ENCODE measurements at places on chromosomes 1 and 21. TPM values are rescaled to one million over a fixed set of nuclear protein-coding genes. Genes with fewer than 3 reads are reported as not detected.
A peak's percentile ranks its signal among the peaks of the same experiment; 100 is the strongest.

The PER3 gene
- total RNA-seq, result 20.5 TPM

- no peak overlapping the region for H3K4me3 ChIP-seq
- H3K36me3 ChIP-seq, result no peaks in the 10 kb centered on the region
- no peak for DNase-seq
- no peaks in the 10 kb centered on the region for H3K4me1 ChIP-seq
- no peak overlapping the region for H3K27ac ChIP-seq
Observed at GRCh38 chr1:28290851-28291250, 31.5 kb downstream of the SESN2 start.

DNA sequence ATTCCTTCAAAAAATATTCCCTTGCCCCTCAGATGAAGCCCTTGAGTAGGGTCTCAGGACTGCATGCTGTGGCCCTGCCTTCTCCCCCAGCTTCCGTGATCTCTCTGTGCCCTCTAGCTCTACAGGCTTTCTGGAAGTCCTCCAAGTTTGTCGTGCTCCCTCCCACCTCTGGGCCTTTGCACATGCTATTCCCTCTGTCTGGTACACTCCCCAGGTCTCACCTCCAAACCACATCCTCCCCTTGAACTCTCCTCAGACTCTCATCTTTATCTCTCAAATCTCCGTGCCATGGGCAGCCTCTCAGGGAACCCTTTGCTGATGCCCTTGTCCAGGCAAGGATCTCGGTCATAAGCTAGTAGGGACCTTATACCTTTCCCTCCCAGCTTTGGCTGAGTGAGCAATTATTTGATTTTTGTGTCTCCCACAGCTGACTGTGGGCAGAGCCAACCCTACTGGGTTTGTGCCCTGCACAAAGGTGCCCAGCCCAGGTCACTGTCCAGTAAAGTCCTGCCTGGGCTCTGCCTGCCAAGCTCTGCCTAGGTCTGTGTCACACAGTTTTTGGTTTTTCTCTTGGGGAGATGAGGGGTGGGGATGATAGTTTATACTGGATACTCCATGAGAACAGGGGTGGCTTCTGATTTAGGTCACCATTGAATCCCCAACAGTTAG is 188.1 kb downstream of the ZNF281 start:
- H3K36me3 ChIP-seq, result no peaks in the 10 kb centered on the region
- no peaks in the 10 kb centered on the region for H3K27me3 ChIP-seq
- no peak overlapping the region for H3K27ac ChIP-seq
- DNase-seq, result no peak
- no peak overlapping the region for H3K4me3 ChIP-seq

DNA sequence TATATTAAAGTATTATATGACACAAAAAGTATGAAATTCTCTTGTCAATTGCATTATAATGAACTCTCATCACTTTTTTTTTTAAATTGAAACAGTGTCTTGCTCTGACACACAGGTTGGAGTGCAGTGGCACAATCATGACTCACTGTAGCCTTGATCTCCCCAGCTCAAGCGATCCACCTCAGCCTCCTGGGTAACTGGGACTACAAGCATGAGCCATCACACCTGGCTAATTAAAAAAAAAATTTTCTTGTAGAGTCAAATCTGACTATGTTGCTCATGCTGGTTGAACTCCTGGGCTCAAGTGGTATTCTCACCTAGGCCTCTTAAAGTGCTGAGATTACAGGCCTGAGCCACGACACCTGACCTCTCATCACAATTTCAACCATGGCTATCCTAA is 259.3 kb downstream of the S1PR1 start:
- H3K27me3 ChIP-seq, result no peaks in the 10 kb centered on the region
- no peak for DNase-seq
- H3K4me1 ChIP-seq, result no peaks in the 10 kb centered on the region
- no peak overlapping the region for H3K27ac ChIP-seq
- no peak overlapping the region for H3K4me3 ChIP-seq

GRCh38 chr1:47781171-47781959 is 215.8 kb downstream of the TRABD2B start:
- H3K36me3 ChIP-seq, result no peaks in the 10 kb centered on the region
- H3K4me3 ChIP-seq, result no peak overlapping the region
- no peaks in the 10 kb centered on the region for H3K27me3 ChIP-seq
- no peaks in the 10 kb centered on the region for H3K4me1 ChIP-seq

DNA sequence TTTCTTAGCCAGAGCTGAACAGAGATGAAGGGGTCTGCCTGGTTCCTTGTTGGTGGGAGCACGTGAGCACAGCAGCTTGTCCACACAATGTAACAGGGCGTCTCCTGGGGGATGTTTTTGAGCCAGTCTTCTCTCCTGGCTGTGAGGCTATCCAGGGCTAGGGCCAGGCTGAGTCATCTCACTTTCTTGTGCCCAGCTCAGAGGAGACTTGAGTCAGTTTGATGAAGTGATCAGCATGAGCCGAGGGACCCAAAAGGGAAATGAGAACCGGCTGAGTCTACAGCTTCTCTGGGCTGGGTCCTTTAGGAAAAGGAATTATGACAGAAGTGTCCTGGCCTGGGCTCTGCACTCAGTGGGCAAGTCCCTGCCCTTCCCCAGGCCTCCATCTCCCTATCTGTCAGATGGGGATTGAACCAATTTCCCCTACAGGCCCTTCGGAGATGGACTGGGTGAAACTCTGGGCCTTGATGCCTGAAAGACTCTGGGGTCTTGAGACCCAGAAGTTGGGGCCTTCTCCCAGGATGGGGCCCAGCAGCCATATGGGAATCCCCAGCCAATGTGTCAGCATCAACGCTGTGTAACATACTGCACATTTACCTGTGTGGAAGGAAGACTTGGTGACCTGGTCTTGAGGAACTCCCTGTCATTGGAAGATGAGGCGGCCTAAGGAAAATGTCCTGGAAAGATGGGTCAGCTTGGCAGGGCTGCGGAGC is 36.6 kb downstream of the DMRTB1 start:
- H3K27me3 ChIP-seq, result no peaks in the 10 kb centered on the region
- H3K27ac ChIP-seq, result no peak overlapping the region
- no peak overlapping the region for H3K4me3 ChIP-seq
- H3K36me3 ChIP-seq, result no peaks in the 10 kb centered on the region
- no peak for DNase-seq

DNA sequence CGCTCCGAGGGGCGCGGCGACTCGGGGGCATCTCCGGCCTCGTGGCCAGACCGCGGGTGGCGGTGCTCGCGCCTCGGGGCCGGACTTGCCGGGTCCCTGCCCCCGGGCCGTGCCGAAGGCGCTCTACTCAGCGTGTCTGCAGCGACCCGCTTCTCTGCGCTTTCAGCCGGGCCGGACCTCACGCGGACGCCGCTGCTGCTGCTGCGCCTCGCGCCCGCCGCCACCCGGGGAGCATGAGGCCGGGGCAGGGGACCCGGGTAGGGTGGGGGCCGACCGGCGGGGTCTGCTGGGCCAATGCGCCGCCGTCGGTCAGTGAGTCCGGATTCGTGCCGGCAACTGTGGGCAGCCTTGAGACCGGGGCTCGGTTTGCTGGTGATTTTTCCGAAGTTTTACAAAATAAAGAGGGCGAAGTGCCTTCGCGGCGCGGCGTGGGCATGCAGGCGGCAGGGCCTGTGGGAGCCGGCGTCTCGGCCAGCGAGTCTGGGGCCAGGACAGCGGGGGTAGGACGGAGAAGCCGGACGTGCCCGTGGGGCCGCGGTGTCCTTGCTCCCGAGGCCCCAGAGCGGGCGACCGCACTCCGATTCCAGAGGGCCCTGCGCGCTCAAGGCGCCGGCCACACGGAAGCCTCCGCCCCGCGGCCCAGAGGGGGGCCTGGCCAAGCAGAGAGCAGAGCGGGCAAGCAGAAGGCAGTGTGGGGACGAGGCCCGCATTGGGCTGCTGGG is 749 bp downstream of the FAM163A start:
- H3K36me3 ChIP-seq, result no peaks in the 10 kb centered on the region
- H3K4me1 ChIP-seq, result no peaks in the 10 kb centered on the region
- no peak overlapping the region for H3K27ac ChIP-seq

The SPATA45 gene
- not detected for total RNA-seq

DNA sequence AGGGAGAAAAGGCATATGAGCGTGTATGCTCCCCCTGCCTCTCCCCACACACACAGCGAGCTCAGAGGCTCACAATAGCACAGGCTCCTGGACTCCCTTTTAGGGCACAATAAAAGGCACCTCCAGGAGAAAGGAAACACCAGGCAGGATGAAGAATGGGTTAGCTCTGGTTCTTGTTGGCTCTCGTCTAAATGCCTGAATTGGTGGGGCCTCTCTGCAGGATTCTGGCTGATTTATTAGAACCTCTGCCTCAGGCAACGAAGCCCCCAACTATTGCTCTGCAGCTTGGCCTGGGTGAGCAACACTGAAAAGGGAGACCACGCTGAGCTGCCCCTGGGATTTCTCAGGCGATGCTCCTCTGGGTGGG is 590.9 kb upstream of the PLXNA2 start:
- no peak overlapping the region for H3K27ac ChIP-seq
- no peaks in the 10 kb centered on the region for H3K4me1 ChIP-seq
- H3K27me3 ChIP-seq, result no peaks in the 10 kb centered on the region

The OR2L5 gene
- not detected for total RNA-seq

- H3K36me3 ChIP-seq, result no peaks in the 10 kb centered on the region
- H3K4me3 ChIP-seq, result no peak overlapping the region
- H3K27ac ChIP-seq, result no peak overlapping the region
- no peaks in the 10 kb centered on the region for H3K27me3 ChIP-seq
- no peaks in the 10 kb centered on the region for H3K4me1 ChIP-seq
Observed at GRCh38 chr1:226666164-226666506, 72.9 kb downstream of the ITPKB start.

The CTSK gene
- 14.4 TPM for total RNA-seq

DNA sequence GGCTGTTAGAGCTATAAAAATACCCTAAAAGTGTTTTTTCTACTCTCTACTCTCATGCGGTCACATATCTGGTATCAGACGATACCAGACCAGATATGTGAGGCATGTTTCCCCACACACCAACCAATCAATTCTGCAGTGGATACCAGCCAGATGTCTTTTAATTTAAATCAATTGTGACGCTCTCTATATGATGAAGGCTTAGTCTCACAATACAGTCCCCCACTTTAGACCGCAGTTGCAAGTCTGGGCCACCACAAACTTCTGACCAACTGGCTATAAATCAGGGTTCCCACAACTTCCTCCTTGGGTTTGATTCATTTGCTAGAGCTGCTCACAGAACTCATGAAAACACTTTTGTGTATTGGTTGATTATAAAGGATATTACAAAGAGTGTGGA is 586.1 kb upstream of the ZP4 start:
- no peak overlapping the region for H3K27ac ChIP-seq
- no peaks in the 10 kb centered on the region for H3K4me1 ChIP-seq
- H3K36me3 ChIP-seq, result no peaks in the 10 kb centered on the region
- DNase-seq, result no peak

GRCh38 chr1:87888446-87888845 is 559.8 kb downstream of the LMO4 start:
- no peaks in the 10 kb centered on the region for H3K36me3 ChIP-seq
- H3K27ac ChIP-seq, result no peak overlapping the region
- no peak overlapping the region for H3K4me3 ChIP-seq
- H3K4me1 ChIP-seq, result no peaks in the 10 kb centered on the region
- no peaks in the 10 kb centered on the region for H3K27me3 ChIP-seq

DNA sequence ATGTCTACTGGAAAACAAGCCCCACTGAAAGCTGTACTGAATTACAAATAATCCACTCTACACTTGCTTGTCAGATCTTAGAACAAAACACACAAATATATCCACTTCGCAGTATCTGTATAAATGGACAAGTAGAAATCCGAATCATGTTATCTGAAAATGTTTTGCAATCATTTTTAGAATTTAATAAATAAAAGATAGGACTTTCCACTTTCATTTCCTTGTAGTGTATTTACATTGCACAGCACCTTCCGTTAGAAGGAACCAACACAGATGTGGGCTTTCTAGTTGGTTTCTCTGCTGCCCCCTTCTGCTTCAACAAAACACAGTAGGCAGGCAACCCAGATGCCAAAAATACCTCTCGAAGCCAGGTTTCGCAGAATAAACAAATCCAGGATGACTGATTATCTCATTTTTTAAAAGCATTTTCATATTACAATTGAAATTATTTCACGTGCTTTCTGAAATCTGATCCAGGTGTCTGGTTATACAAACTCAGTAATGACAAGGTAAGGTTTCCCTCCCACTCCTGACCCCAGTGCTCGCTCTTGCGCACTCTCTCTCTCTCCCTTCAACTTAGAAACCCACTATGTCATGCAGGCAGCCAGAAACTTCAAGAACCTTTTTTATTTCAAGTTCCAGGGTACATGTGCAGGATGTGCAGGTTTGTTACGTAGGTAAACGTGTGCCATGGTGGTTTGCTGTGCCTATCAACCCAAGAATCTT is 389.9 kb downstream of the SMYD3 start:
- DNase-seq, result no peak
- H3K27ac ChIP-seq, result no peak overlapping the region
- H3K4me3 ChIP-seq, result no peak overlapping the region
- no peaks in the 10 kb centered on the region for H3K27me3 ChIP-seq

GRCh38 chr1:170221031-170221430 is 75.3 kb downstream of the NTMT2 start:
- no peak overlapping the region for H3K27ac ChIP-seq
- no peaks in the 10 kb centered on the region for H3K4me1 ChIP-seq
- no peaks in the 10 kb centered on the region for H3K36me3 ChIP-seq

DNA sequence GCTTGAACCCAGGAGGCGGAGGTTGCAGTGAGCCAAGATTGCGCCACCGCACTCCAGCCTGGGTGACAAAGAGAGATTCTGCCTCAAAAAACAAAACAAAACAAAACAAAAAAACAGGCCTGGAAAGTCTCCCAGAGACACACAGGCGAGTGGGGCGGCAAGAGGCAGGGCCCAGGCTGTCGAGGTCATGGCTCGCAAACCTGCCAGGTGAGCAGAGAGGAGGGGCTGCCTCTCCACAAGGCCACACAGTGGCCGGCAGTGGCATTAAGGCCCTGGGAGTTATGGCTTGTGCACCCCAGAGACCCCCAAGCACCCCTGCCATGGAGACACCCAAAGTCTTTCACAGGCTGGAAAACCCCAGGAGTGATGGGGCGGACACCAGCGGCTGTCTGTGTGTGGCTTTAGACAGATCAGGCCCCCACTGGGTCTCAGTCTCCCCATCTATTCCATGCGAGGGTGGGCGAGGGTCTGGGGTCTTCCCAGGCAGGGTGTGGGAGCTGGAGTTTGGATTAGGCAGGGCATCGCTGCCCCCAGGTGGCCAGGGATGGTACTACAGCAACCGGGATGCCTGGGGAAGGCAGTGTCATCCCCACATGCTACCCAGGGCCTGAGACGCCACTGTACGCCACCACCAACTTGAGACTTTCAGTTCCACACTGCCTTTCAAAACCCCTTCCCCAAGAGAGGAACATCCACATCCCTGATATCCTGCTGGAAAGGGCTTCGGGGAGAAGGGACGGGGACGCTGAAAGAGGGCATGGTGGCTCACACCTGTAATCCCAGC is 7.3 kb upstream of the CTRC start:
- no peak overlapping the region for H3K4me3 ChIP-seq
- H3K36me3 ChIP-seq, result peaks cover 41% of the 10 kb centered on the region
- no peaks in the 10 kb centered on the region for H3K4me1 ChIP-seq
- H3K27me3 ChIP-seq, result no peaks in the 10 kb centered on the region
- peak; percentile 62 for DNase-seq

GRCh38 chr1:54606096-54606989 is 17.0 kb downstream of the FAM151A start:
- H3K4me1 ChIP-seq, result no peaks in the 10 kb centered on the region
- H3K27ac ChIP-seq, result peak overlapping the region; percentile 44
- peak; percentile 66 for DNase-seq
- no peaks in the 10 kb centered on the region for H3K27me3 ChIP-seq

GRCh38 chr1:2592672-2593071 is 6.1 kb downstream of the PRXL2B start:
- no peaks in the 10 kb centered on the region for H3K36me3 ChIP-seq
- no peak for DNase-seq
- no peaks in the 10 kb centered on the region for H3K4me1 ChIP-seq
- H3K4me3 ChIP-seq, result peak overlapping the region; percentile 17
- no peaks in the 10 kb centered on the region for H3K27me3 ChIP-seq

The DMRTA2 gene
- total RNA-seq, result not detected

The LRRC3 gene
- 1.7 TPM for total RNA-seq

All from Peyer's patch (tissue), 4 donors.